IPS DF 6.9 (cell line): ENCODE measurements at places on chromosomes 5 and 9.
A peak's percentile ranks its signal among the peaks of the same experiment; 100 is the strongest.

- DNase-seq: no peak
Observed at GRCh38 chr5:119751734-119752094, 122.4 kb downstream of the FAM170A start.

DNA sequence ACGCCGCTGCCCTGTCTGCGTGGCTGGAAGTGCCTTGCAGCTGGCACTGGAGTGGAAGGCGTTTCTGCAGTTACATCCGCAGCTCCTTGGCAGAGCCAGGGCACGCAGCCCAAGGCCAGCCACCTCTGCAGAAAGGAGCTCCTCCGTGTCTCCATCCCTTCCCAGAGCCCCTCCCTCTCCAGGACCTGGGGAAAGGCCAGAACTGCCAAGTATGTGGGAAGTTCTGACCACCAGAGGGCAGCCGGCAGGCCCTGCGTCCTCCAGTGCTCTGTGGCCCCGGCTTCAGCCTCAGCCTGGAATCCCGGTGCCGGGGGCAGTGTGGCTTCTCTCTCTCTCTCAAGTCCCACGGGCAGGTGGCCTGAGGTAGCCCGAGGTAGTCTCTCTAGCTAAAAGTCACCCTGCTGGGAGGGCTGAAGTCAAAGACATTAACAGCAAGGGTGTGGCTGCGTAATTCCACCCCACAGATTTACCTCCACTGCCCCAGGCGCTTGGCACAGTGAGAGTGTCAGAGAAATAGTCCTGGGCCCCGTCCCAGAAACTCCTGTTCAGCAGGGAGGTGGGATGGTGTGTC lies 101.7 kb upstream of the FCN2 start:
- peak; percentile 76 for DNase-seq

GRCh38 chr5:119031905-119032304 lies 39.0 kb upstream of the DMXL1 start:
- DNase-seq: no peak

DNA sequence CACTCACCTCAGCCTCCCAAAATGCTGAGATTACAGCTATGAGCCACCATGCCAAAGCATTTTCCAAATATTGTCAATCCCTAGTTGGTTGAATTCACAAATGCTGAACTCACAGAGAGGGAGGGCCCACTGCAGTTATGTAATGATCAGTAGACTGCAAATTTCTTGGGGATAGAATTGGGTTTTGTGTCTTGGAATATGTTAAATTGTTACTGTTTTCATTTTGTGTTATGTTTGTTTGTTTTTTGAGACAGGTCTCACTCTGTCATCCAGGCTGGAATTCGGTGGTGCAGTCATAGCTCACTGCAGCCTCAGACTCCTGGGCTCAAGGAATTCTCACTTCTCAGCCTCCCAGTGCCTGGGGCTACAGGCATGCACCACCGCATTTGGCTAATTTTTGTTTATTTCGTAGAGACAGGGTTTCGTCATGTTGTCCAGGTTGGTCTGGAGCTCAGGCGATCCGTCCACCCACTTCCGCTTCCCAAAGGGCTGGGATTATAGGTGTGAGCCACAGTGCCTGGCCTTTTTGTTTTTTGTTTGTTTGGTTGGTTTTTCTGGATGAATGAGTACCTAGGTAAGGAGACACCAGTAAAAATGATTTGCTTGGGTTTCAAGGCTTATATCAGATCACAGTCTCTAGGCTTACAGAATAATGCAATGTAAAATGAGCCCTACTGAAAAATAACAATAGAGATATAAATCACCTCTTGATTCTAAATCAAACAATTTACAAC lies 31.5 kb upstream of the LMNB1 start:
- no peak for DNase-seq

DNA sequence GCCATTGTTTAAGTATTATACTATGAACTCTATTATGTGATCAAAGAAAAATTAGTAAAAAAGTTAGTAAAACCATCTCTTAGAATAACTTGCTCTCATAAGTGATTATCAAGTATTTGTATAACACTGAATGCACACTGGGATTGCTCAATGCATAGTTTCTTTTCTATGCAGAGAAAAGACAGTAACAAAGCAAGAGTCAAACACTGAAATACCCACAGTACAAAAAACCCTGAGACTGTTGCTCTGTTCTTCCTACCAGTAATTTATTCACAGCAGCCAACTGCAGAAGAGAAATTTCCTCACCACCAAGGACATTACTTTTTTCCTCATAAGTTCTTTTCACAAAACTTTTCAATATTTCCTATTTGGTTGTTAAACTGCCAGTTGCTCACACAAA lies 634.4 kb downstream of the DTWD2 start:
- DNase-seq: no peak

GRCh38 chr5:170752257-170753215 lies 31.0 kb upstream of the GABRP start:
- DNase-seq: no peak

- DNase-seq: no peak
Observed at GRCh38 chr9:82115900-82116299, 127.3 kb downstream of the SPATA31D1 start.

- DNase-seq: no peak
Observed at GRCh38 chr9:93500571-93501298, 47.4 kb upstream of the FAM120AOS start.

GRCh38 chr5:16134204-16134603 lies 45.4 kb downstream of the MARCHF11 start:
- no peak for DNase-seq

GRCh38 chr9:13648676-13649075 lies 369.2 kb upstream of the MPDZ start:
- DNase-seq: no peak

DNA sequence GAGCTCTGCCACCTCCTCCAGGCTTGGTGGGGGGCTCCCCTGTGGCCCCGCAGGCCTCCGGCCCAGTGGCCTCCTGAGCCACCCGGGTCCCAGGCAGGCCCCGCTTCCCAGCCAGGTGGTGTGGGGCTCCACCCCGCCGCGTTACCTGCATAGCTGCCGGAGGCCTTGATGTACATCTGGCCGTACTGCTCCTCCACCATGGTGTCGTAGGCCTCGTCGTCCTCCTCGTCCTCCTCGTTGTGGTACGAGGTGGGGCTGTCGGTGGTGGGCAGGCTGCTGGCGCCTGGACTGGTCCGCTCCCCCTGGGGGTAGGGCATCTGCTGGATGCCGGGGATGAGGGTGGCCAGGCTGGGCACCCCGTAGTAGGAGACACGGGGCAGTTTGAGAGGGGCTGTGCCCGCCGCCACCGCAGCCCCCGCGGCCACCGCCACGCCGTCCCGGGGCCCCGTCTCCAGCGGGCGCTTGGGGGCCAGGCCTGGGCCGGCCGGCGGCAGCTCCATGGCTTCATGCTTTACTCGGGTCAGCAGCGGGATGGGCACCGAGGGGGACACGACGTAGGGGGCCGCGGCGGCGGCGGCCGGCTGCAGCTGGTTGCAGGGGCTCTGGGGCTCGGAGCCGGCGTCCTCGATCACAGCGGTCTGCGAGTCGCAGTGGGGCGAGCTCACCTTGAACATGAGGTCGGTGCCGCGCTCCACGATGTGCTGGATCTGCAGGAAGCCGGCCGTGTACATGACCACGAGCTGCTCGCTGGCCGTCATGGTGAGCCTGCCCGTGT lies 45.4 kb downstream of the NACC2 start:
- no peak for DNase-seq

DNA sequence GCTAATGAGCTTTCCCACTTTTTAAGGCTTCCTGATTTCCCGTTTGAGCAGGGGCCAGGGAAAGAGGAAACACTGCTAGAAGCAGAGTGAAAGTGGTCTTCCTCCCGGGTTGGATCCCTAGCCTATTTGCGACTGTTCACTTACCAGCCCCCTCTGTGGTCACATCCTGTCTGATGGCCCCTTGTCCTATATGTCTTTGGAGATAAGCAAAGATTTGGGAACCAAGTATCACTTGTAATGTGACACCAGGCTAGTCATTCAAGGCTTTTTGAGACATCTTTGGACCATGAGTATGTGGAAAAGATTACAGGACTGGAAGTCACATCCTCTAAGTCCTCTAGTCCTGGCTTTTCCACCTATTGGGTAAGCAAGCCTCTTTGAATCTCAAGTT lies 6.1 kb downstream of the DNAJB5 start:
- no peak for DNase-seq

- DNase-seq: no peak
Observed at GRCh38 chr5:169195601-169196000, 105.3 kb downstream of the SLIT3 start.

DNA sequence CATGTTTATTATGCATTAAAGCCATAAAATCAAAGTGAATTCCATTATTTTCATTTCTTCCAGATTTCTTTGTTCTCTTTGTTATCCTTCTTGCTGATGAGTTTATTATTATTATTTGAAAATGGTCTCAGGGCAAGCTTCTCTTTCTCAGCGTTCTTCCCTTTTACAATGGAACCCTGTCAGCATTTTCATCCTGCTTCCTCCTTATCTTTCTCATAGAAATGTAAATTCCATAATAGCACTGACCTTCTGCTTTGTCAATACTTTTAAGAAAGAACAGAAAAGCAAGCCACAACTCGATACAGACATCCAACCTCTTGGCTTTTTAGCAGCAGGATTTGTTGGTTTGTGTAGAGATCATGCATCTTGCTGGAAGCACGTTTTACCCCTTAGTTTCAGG lies 114.0 kb upstream of the BASP1 start:
- no peak for DNase-seq

DNA sequence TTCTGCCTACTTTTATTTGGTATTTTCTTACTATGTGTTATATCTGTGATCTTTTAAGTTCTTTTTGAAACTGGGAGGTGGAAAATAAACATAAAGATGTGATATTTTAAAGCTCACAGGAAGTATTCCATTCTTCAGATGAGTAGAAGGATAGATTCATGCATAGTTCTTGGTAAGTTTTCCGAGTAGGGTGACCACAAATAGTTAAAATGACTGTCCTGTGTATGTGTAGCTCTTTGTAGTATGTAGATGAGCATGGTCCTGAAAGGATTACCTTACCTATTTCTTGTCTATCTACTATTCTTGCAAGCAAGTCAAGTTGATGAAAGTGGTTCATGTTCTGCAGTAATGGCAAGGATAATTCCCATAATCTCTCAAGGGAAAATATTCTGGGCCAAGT lies 47.7 kb downstream of the SRFBP1 start:
- no peak for DNase-seq

GRCh38 chr5:172897481-172898217 lies 61.6 kb upstream of the RPL26L1 start:
- DNase-seq: no peak

DNA sequence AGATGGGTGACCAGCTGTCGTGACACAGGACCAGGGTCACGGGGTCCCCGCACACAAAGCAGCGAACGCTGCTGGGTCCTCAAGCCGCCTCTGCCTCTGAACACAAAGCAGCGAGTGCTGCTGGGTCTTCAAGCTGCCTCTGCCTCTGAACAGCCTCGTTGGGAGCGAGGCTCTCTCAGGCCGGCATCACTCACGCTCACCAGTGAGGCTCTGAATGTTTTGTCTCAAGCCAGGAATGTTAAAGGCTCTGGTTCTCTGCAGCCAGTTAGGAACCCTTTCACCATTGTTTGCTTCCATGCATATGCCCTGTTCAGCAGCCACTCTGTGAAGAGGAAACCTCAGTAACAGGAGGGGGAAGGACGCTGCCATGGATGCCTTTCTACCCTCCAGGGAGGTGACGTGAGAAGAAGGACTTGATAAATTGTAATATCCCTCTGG lies 82.7 kb upstream of the TAF11L2 start:
- no peak for DNase-seq

GRCh38 chr9:99433095-99433494 lies 211.0 kb downstream of the SEC61B start:
- no peak for DNase-seq

DNA sequence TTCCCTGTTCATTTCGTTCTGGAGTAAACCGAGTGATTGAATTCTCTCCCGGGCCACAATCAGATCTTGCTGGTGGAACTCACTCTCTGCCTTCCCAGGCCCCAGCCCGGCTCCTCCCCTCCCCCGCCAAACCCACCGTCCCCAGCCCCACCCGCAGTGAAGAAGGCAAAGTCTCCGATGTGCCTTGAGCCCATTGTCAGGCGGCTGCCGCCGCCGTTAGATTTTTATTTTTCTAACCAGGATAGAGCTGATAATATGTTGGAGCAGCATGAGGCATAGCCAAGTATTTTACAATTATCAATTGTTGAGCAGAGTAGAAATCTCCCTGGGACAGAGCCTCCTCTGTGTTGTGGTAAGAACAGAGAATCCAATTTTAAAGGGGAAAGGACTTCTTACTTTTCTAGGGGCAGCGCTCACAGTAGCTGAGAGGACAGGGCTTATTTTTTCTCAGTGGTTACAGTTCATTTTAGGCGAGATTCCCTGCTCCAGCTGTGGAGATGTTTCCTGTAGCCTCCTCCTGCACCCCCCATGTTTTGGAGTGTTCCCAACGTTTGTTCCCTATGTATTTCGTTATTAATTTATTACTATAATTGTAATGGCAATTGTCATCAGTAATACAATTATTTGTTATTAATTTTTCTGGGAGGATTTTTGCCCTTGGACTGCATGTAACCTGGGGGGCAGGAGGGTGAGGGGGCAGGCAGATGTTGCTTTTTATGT lies 1.3 kb downstream of the PSAT1 start:
- no peak for DNase-seq

DNA sequence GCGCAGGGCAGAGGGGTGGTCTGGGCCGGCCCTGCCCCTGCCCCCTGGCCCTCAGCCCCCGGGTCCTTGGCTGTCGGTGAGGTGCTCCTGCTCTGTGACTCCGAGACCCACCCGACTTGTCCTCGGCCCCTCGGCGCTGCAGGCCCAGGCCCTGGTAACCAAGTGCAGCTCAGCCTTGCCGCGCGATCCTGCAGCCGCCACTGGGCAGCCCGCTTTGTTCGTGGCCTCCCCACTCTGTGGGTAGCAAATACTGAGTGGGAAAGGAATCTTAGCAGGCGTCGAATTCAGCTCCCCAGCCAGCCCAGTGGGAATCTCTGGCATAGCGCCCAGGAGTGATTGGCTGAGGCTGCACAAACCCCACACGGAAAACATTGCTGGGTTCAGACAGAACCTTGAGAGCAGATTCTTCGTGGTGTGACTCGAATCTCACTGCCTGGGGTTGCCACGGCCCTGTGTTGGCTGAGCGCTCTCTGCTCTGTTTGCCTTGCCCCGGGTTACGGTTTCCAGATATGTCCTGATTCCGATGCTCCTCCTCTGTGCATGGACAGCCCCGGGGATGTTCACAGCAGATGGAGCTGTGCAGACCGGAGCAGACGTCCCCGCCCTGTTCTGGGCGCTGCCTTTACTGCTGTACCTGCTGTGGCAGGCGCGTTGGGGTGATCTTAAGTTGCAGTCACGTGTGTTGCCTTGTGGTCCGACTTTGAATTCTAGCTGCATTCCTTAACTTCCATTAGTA lies 13.4 kb upstream of the EXOC3 start:
- DNase-seq: no peak

- DNase-seq: no peak
Observed at GRCh38 chr5:139138109-139138508, 60.1 kb downstream of the SIL1 start.

DNA sequence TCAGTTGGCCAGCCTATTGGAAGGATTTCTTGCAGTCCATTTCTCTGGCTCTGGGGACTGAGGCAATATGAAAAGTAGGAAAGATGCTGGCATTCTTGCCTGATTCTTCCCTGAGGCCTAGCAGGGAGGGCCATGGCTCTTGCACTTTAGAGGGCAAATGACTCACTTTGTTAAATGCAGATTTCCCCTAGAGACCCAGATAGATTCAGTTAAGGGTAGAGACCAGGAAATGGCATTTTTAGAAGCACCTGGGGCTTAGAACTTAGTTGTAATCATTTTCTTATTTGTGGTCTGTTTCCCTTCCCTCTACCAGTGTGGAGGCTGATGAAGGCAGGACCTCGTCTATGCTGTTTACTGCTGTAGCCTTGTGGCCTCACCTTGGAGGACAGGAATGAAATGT lies 112.8 kb upstream of the NR3C1 start:
- DNase-seq: no peak

- no peak for DNase-seq
Observed at GRCh38 chr5:38757451-38758245, 88.2 kb upstream of the OSMR start.

GRCh38 chr5:159341145-159341544 lies 10.9 kb upstream of the IL12B start:
- no peak for DNase-seq
